ENCODE measurements at places on chromosomes 1 and 21. TPM values are rescaled to one million over a fixed set of nuclear protein-coding genes. Genes with fewer than 3 reads are reported as not detected.

ACTN2 gene
- 0.91 TPM for total RNA-seq

ADCY10 gene
- 0.24 TPM for total RNA-seq

- no peak overlapping the region for H3K4me3 ChIP-seq
- H3K4me1 ChIP-seq, result no peaks in the 10 kb centered on the region
- no peak overlapping the region for H3K27ac ChIP-seq
- no peak for DNase-seq
These were observed 44.7 kb downstream of the MSH4 start for GRCh38 chr1:75841421-75841820.

RNPEP gene
- 46.0 TPM for total RNA-seq

All from adrenal gland (tissue), 19 donors.